ENCODE measurements at places on chromosomes 5 and 9. TPM values are rescaled to one million over a fixed set of nuclear protein-coding genes. Genes with fewer than 3 reads are reported as not detected.

Gene NDUFS4
- 113 TPM for total RNA-seq

GRCh38 chr5:67677422-67677970, 480.9 kb upstream of the CD180 start:
- no peak for DNase-seq

Gene PCDHA9
- total RNA-seq = 2.5 TPM

GRCh38 chr5:9543311-9543920, 2.5 kb downstream of the SEMA5A start:
- DNase-seq = no peak

Gene TMEM171
- total RNA-seq = 1.3 TPM

Gene PLGRKT
- total RNA-seq = 18.3 TPM

Data from hepatocyte (in vitro differentiated cells).